ENCODE measurements at places on chromosomes 11 and 22. TPM values are rescaled to one million over a fixed set of nuclear protein-coding genes. Genes with fewer than 3 reads are reported as not detected.

Gene NXPE1
- total RNA-seq = not detected

Gene RTN4R
- 7.3 TPM for total RNA-seq

Gene MRPL40
- 40.2 TPM for total RNA-seq

Gene ANKK1
- 0.09 TPM for total RNA-seq

Gene OR5P2
- not detected for total RNA-seq

Gene PKDREJ
- 0.04 TPM for total RNA-seq

Gene RASL10A
- total RNA-seq = 1.5 TPM

Gene SLC43A3
- 27.1 TPM for total RNA-seq

Gene P2RY2
- total RNA-seq = 0.84 TPM

Gene IRAG1
- 4.1 TPM for total RNA-seq

Gene ARHGAP20
- 7.6 TPM for total RNA-seq

Gene OR2AG2
- 0.04 TPM for total RNA-seq

Gene SLC22A6
- total RNA-seq = not detected

Gene SPI1
- total RNA-seq = 3.6 TPM

Gene VPS11
- total RNA-seq = 19.9 TPM

Gene GRM5
- total RNA-seq = 0.04 TPM

Gene MEI1
- 0.62 TPM for total RNA-seq

Gene PATE4
- not detected for total RNA-seq

Gene PNPLA5
- total RNA-seq = not detected

Gene HORMAD2
- total RNA-seq = not detected

Gene SEPTIN5
- 67.6 TPM for total RNA-seq

Gene MRGPRE
- not detected for total RNA-seq

Gene CCDC116
- 0.27 TPM for total RNA-seq

Gene SAA1
- total RNA-seq = not detected

Gene CASP1
- 7.0 TPM for total RNA-seq

Gene OR5B17
- total RNA-seq = not detected

Gene UVRAG
- 9.8 TPM for total RNA-seq

Gene ZNF214
- total RNA-seq = 3.4 TPM

Gene TMEM9B
- 25.2 TPM for total RNA-seq

Gene LRRC55
- 0.31 TPM for total RNA-seq

Gene SLC22A8
- not detected for total RNA-seq

Gene TRIM49C
- not detected for total RNA-seq

Gene NOL12
- total RNA-seq = 16.2 TPM

Gene ELMOD1
- total RNA-seq = 4.3 TPM

Gene OR51L1
- not detected for total RNA-seq

Gene OR52I2
- total RNA-seq = not detected

Gene PNPLA2
- total RNA-seq = 9.0 TPM

Gene TTC36
- total RNA-seq = 1.1 TPM

Gene OR51B2
- total RNA-seq = 0.09 TPM

Gene C11orf97
- not detected for total RNA-seq

Gene MISFA
- total RNA-seq = 4.3 TPM

Gene OR6Q1
- total RNA-seq = not detected

Gene APOA5
- total RNA-seq = not detected

Gene MED15
- 15.3 TPM for total RNA-seq

Gene OR51I1
- not detected for total RNA-seq

Gene TRIM51
- not detected for total RNA-seq

Gene FREY1
- 0.35 TPM for total RNA-seq
